Endothelial cell of umbilical vein (primary cell): ENCODE measurements at places on chromosomes 6 and 20. TPM values are rescaled to one million over a fixed set of nuclear protein-coding genes. Genes with fewer than 3 reads are reported as not detected.

Gene TAAR1
- not detected in 2 replicates for total RNA-seq

Gene SERINC1
- total RNA-seq, result 76.5 and 82.0 TPM in 2 replicates

Gene ACSS2
- total RNA-seq, result 40.7 and 48.5 TPM in 2 replicates

DNA sequence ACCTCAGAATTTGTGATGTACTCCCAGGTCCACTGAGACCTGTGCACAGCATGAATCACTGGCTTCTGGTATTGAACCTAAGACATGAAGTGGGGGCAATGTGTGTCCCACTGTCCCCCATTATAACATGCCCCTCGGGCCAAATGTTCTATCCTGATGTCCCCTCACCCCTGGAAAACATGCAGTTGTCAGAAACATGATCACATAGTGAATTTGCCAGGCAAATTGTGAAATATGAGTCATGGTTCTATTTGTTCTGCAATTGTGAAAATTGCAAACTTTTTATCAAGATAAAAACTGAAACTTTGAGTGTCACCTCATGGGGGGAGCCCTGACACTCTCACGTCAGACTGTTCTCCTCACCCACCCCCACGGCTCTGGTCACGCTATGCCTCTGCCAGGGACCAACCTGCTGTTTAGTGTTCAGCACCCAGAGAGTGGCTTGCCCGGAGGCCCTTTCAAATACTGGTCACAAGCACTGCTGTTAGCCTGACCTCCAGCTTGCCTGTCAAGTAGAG, 305.3 kb downstream of the CLIC5 start:
- no peaks in the 10 kb centered on the region for H3K4me1 ChIP-seq
- no peak for DNase-seq
- no peak overlapping the region for H3K27ac ChIP-seq
- no peak overlapping the region for H3K4me3 ChIP-seq

- H3K36me3 ChIP-seq, result no peaks in the 10 kb centered on the region
- H3K4me3 ChIP-seq, result no peak overlapping the region
- no peak for DNase-seq
- no peaks in the 10 kb centered on the region for H3K27me3 ChIP-seq
These were observed 207.5 kb downstream of the SMOC2 start for GRCh38 chr6:168648240-168649125.
